ENCODE measurements at places on chromosomes 11 and 22. TPM values are rescaled to one million over a fixed set of nuclear protein-coding genes. Genes with fewer than 3 reads are reported as not detected.

Gene DCHS1
- 42.3 TPM for total RNA-seq

Gene TRIM22
- total RNA-seq = 143 TPM

Gene TRIM48
- total RNA-seq = not detected

Gene MIOX
- not detected for total RNA-seq

Gene SLC5A4
- not detected for total RNA-seq

Gene PLAAT5
- total RNA-seq = not detected

Gene CRYBA4
- not detected for total RNA-seq

Gene GALNT18
- 0.49 TPM for total RNA-seq

Gene MAPK1
- total RNA-seq = 115 TPM
